ENCODE measurements at places on chromosomes 1 and 21.

- peak; percentile 77 for DNase-seq
Measured at GRCh38 chr1:154736841-154737240, 128.9 kb upstream of the ADAR start.

DNA sequence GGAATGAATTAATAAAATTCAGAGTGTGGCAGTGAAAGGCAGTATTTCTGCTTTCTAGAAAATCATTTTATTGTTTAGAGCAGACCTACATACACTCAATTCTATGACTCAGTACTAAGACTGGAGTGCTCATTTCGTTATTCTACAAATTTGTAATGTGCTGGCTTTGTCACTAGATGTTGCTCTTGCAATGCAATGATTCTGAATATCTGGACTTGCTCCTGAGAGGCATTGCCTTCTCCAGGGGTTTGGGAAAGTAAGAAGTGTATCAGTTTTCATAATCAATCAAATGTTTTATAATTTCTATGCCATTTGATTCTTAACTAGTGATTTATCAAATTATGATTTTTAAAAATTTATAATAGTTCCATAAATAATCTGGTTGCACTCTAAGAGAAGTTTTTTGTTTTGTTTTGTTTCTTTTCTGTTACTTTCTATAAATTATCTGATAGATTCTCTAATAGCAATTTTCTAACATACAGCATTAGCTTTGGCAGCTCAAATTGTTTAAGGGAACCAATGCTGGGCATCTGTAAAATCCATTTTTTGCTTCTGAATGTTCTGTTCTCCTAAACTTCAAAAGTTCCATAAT is 280.5 kb upstream of the SGIP1 start:
- peak; percentile 77 for DNase-seq

GRCh38 chr1:242225767-242226573 is 227.1 kb upstream of the MAP1LC3C start:
- no peak for DNase-seq

DNA sequence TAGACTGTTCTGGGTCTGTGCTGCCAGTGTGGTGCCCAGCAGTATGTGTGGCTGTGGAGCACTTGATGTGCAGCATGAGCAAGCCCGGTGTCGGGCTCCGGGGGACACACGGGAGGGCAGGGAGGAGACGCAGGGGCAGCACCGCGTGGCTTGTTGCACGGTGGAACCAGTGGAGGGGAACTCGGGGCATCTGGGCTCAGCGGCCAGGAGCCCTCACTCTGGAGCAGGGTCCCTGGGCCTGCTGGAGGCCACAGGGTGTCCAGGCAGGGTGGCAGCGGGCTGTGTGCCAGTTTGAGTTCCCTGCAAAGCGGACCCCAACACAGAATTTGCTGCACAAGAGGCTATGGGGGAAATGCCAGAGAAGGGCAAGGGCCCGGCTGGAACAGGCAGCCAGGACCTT is 30.6 kb downstream of the PCNT start:
- no peak for DNase-seq

GRCh38 chr1:226792368-226792767 is 53.3 kb upstream of the ITPKB start:
- DNase-seq: no peak

DNA sequence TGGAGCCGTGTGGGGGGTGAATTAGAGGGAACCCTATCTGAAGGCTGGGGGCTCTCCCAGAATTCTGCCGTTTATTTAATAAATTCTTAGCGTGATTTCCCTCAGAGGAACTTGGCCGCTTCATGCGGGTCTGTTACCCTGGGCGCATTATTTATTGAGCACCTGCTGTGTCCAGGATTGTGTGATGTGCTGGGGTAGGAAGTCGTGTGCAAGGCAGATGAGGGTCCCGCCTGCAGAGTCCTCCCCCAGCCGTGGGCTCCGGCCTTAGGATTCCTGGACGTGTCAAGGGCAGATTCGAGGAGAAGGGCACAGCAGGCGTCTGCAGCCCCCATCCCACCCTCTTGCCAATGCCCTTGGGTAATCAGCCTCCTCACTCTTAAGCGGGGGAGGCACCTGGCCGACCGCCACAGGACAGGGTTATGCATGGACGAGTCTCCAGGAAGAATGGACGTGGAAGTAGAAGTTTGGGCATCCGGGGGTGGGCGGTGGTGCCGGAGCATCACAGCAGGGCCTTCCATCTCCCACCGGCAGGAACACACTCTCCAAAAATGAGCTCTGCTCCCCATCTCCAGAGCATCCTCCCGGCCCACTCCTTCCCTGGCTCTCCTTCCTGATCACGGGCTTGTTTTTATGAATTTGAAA is 233.3 kb upstream of the C1orf174 start:
- no peak for DNase-seq

DNA sequence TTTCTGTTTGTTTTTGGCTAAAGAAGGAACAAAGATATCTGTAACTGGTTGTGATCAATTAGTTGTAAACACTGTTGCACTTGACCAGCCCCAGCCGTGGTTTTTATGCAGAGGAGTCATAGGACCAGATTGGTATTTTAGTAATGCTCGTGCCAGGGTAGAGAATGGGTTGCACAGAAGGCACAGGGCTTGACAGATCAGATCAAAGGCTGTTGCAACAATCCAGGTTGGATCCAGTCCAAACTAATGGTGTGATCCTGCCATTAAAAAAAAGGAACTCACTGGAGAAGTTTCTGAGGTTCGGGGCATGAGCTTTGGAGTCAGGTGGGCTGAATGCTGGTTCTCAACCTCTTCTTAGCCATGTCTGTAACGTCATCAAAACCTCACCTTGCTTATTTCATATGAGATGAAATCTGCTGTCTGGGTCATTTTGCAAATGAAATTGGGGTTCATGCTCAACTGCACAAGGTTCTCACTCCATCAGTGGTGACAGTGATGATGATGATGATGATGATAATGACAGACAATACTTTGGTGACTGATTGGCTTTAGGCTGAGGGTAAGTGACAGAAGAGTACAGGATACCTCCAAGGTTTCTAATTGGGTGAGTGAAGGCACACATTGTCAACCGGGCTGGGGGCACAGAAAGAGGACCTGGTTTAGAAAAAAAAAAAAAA is 43.1 kb downstream of the ZNF281 start:
- peak; percentile 15 for DNase-seq

GRCh38 chr1:93960641-93961147 is 51.5 kb upstream of the GCLM start:
- no peak for DNase-seq

All from OCI-M1 (cell line).